ENCODE measurements at places on chromosomes 4 and X.

GRCh38 chr4:96173756-96174155 is 333.9 kb downstream of the PDHA2 start:
- no peak for ATAC-seq

DNA sequence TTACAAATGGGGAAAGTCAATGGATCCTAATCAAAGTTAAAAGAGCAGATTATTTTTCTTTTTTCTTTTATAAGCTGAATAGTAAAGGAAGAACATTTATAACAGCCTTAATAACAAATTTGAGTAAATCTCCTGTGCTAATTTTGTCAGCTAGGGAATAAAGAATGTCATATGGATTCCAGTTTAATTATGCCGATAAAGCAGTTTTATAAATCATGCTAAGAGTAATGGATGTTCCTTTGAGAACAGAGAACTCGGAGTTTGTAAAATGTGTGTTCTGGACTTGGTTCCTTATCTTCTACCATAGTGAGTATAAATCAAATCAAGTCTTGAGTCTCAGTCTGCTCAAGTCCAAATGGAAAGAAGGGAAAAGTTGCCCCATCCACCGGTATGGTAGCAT is 180.3 kb upstream of the FTHL17 start:
- no peak for ATAC-seq

DNA sequence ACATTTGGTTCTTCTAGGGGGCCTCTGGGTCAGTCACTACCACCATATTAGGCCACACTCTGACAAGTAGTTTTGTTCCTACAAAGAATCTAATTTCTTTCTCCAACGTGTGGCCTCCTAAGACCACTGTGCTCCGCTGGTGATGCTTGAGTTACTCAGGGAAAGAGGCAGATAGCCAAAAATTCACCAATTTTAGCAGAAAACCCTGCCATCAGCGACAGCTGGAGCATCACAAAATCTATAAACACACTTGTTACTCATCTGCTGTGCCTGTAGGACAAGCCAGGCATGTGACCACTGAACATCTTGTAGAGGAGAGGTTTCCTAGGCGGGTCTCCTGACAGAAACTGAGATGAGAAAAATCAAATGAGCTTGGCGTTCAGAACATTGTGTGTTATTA is 105.4 kb downstream of the SYNPO2 start:
- ATAC-seq, result no peak

DNA sequence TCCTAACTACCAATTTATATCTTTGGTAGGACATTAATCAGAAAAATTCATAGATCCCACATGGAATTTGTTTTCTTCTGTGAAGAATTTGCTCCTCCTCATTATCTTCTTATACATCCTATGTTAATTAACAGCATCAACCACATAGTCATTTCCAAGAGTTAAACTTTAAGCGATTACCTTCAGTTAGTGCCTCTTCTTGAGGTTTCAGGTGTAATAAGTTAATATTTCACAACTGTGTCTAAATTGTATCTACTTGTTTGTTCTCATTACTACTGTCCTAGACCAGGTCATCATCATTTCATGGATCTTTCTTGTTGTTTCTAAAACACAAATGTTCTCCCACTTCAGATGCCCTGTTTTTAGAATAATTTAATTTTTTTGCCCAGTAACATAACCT is 457.9 kb downstream of the FAT4 start:
- ATAC-seq, result no peak

GRCh38 chr4:31467781-31468180 is 747.6 kb downstream of the PCDH7 start:
- ATAC-seq, result no peak

GRCh38 chrX:53476371-53476770 is 42.2 kb upstream of the HSD17B10 start:
- no peak for ATAC-seq

DNA sequence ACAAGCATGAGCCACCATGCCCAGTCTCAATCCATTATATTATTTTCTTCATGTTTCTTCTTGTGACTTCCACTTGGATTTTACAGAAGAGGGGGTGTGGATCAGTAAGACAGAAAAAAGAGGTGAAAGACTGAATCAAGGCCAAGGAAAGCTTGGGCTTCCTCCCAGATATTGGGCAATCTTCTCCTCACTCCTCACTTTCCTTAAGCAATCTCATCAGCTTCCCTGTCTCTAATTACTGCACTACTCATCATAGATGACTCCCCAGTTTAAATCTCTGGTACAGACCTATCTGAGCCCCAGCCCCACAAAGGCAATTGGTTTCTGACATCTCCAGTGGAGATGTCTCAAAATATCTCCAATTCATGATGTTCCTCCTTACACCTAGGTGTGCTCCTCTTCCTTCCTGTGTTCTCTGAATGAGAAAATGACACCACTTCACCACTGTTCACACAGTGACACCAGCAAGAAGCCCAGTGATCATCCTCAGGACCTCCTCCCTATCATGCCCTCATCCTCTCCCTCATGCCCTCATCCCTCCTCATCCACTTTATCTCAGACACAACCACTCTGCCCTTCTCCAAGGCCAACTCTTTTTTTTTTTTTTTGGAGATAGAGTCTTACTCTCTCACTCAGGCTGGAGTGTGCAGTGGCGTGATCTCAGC is 44.8 kb upstream of the HERC6 start:
- ATAC-seq, result no peak

- no peak for ATAC-seq
These were observed 126.7 kb downstream of the DHRSX start for GRCh38 chrX:2374086-2374485.
